Brain pericyte (primary cell): ENCODE measurements at places on chromosomes 13 and 19.

DNA sequence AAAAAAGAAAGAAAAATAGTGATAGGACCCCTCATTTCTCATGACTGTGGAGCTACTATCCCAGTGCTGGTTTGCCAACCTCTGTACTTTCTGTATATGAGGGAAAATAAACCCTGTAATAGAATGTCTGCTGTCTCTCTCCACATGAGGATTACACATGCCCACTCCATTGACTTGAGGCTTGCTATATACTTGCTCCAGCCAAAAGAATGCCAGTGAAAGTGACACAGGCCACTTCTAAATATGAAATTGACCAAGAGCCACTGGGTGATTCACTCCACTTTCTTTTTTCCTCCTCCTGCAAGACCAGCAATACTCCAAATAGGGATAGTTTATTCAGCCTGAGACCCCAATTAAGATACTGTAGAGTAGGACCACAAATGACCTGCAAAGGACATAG is 6.2 kb downstream of the THAP8 start:
- no peak for DNase-seq

GRCh38 chr13:42272804-42273175 is 838 bp downstream of the AKAP11 start:
- DNase-seq, result no peak

DNA sequence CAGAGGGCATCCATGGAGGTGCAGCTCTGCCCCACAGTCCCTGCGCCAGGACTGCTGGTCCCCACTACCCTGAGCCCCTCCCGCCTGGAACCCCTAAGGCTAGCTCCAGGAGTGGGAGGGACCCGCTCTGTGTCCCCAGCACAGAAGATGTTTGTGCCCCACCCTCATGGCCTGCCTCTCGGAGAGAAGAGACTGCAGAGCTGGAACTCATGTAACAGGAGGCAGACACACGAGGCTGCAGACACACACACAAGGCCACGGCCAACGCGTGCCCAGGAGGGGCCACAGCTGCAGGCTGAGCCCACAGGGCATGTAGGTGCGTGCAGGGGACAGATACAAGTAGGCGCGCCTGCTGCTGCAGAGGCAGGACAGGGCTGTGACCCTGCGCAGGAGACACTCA is 10.4 kb upstream of the TMEM86B start:
- DNase-seq, result no peak

DNA sequence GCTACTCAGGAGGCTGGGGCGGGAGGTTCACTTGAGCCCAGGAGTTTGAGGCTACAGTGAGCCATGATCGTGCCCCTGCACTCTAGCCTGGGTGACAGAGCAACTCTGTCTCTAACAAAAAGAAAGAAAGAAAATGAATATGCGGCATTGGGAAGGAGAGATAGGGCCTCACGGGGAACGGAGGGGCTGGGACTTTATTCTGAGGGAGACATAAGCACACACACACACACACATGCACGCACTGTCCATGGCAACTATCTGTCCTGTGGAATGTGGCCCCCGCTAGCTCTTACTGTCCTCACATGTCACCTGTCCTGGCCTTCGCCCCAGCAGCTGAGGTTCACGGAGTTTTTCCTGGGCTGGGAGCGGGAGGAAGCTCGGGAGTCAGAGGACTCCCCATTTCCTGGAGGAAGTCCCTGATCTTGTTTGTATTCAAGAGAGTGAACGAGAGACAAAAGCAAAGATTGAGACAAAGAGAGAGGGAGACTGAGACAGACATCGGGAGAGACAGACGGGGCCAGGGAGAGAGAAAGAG is 654 bp downstream of the STAP2 start:
- DNase-seq, result no peak

- DNase-seq, result no peak
Observed at GRCh38 chr13:80259159-80259558, 81.8 kb downstream of the SPRY2 start.

- DNase-seq, result no peak
Observed at GRCh38 chr13:30394751-30395191, 27.5 kb upstream of the UBE2L5 start.

DNA sequence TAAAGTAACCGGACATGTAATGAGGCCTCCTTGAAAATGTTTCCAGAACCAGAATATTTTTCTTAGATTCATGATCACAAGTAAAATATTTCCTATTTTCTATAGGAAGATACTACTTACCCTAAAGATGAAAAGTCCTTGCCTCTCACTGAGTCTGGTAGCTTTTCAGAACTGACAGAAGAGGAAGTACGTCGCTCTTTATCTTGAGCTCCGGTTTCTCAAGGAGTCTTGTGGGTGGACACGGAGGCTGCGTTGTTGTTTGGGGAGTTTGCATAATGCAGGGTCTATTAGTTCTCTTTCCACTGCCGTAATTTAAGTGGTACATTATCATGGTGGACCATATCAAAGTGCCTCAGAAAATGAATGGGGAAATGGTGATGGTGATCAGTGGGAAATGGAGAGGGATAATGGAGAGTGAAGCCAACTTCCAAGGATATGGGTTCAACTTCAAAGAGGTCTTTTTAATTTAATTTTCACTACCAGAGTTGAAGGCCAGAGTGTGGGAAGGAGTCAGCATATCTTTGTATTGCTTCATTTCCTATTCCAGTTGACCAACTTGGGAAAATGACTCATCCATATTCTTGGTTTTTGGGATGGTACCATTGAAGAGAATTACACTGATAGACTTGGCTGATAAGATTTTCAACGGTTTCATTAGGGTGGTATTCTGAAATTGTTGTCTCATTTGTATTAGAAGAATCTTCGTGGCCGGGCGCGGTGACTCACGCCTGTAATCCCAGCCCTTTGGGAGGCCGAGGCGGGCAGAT is 23.4 kb downstream of the MBD3L2B start:
- DNase-seq, result no peak

- DNase-seq, result no peak
Observed at GRCh38 chr13:49995625-49996101, 1.2 kb upstream of the TRIM13 start.

DNA sequence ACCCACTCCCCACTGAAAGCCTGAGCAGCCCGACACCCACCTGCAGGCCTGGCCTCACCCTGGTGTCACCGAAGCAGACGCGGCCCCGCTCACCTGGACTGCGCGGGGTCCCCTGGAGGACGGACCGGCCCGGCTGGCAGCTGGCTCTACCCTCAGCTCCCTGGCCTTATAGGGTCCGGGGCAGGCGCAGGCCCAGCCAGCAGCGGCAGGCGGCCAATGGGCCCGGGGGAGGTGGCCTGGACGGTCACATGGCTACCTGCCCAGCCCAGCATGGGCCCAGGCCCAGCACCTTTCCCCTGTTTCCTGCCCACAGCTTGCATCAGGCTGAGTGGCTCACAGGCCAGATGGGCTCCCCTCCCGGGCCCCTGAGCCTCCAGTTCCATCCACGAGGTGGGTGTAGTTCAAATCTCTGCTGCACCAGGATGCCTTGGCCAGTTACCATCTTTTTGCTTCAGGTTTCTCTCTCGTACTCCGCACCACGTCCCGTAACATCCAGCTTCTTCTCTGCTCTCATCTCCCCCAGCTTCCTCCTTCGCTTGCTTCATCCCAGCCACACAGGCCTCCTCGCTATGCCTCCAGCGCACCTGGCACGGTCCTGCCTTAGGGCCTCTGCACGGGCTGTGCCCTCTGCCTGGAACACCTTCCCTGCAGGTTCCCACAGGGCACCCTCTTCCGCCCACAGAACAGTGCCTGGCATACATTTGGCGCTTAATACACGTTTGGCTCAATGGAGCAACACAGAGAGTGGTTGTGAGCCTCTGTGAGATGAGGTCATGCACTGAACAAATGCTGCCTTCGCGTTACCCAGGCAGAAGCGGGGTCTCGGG is at the start of gene PLIN4:
Gene PLIN4 (minus strand): TSS at position 142 of the 827 bp plus-strand sequence. CDS start 214 bp downstream, outside the sequence.
- no peak for DNase-seq

DNA sequence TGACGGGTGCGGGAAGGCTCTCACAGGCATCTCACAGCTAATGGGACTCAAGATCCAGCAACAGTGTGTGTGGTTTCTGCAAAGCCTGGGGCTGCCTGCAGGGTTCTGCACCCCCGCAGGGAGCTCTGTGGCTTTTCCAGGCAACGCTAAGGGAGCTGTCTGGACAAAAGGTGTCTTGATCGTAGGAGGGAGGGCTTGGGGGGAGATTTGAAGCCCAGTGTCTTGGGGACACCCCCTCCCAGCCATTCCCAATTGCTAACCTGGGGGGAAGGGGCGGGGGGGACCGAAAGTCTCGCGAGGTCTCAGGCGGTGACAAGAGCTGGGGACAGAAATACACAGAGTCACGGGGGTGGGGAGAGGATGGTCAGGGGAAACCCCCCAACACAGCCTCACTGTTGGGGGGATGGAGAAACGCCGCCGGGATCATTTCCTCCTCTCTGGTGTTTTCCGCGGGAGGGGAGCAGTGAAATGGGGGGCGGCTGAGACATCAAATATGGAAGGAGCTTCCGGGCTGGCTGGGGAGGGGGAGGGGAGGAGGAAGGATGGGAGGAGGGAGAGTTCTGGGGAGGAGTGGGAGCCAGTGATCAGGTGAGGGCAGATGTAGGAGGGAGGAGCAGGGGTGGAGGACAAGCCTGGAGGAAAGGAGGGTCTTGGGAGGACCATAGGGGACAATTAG is 13.3 kb downstream of the KCNC3 start:
- no peak for DNase-seq

DNA sequence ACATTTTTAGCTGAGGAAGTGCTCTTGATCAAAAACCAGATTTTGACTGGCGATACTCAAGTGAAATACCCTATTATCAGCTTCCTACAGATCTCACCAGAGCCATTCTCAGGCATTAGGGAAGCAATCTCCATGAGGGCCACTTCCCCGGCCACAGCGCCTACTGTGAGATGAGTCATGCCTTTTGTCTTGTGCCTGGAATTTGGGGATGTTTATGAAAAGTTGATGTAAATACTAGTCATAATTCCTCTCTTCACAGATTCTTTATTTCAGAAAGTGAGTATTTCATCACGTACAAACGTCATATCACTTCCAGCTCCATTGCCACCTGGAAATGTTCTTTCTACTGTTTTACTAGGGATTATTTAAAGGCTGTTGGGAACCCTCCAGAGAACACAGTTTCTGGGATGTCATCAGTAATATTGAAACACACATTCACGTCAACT is 25.3 kb upstream of the SLC46A3 start:
- DNase-seq, result no peak

GRCh38 chr19:1847684-1848398 is 442 bp downstream of the REXO1 start:
- no peak for DNase-seq

DNA sequence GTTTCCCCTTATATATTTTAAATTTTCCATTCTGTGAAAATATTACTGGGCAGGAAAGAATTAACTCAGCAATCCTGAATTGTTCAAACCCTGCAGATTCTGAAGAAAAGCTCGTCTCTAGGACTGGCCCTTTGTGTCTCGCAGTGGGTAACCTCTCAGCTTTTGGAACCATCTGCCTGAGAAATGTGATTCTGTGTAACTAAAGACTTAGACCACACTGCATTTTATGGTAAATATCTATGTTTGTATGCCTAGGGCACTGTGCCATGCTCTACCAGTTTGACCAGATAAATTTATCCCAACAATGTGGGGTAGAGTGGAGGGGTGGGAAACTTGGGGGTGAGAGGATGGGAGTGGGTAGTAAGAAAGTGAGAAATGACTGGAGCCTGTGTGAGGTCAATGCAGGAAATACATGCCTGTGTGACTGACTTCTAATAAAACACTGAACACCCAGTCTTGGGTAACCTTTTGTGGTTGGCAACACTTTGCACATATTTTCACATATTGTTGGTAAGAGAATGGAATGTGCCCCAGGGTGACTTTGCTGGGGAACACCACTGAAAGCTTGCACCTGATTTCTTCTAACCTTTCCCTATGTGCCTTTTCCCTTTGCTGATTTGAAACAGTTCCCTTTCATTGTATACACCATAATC is 1181.9 kb downstream of the OLFM4 start:
- no peak for DNase-seq

- DNase-seq, result no peak
Observed at GRCh38 chr13:33677215-33677614, 140.7 kb upstream of the RFC3 start.

- no peak for DNase-seq
Observed at GRCh38 chr13:78238911-78239310, 320.3 kb upstream of the EDNRB start.

DNA sequence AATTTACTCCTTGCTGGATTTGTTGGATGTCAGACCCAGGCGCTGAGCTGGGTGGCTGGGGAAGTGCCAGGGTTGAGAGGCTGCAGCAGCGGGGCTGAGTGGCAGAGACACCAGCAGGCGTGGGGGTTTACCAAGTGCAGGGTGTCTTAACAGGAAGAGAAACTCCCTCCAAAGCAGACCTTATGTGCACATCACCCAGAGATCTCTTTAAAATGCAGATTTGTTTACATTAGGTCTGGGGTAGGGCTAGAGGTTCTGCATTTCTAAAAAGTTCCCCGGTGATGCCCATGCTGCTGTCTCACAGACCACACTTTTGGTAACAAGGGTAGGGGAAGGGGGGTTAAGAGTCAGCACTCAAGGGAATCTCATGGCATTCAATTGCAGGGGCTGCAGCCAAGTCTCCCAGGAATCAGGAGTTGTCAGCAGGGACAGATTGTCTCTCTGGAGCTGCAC is 80.7 kb upstream of the OLFM4 start:
- no peak for DNase-seq

- DNase-seq, result no peak
Observed at GRCh38 chr19:17220207-17220758, 5.1 kb downstream of the USE1 start.

DNA sequence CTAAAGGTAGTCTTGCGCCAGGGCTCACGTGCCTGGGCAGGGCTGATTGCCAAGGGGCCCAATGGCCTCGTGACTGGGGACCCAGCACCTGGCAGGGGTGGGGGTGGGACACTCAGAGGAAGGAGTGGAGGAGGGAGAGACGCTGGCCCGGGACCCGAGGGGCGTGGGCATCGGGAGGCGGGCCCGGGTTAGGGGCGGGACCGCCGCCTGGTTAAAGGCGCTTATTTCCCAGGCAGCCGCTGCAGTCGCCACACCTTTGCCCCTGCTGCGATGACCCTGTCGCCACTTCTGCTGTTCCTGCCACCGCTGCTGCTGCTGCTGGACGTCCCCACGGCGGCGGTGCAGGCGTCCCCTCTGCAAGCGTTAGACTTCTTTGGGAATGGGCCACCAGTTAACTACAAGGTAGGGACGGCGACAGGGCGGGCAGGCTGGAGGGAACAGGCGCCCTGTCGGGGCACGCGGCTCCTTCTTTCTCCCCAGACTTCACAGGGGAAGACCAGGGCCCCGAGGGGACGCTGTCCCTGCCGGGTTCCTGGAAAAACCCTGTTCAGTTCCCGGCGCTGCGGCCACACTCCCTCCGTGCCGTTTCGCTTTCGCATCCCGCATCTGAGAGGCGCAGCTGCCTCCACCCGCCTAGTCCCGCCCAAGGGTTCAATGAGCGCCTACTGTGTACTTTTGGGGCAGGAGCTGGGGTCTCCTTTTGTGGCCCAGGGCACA is at the start of gene IFI30:
Gene IFI30 (plus strand): TSS at position 242 of the 717 bp plus-strand sequence. CDS start 29 bp downstream, at position 271.
- no peak for DNase-seq
